ENCODE measurements at places on chromosomes 16 and 17. TPM values are rescaled to one million over a fixed set of nuclear protein-coding genes. Genes with fewer than 3 reads are reported as not detected.

The C16orf74 gene
- 71.0 TPM for total RNA-seq

GRCh38 chr16:54568906-54569807 is 282.6 kb upstream of the IRX3 start:
- no peak for DNase-seq

- DNase-seq = no peak
These were observed 8.4 kb upstream of the CLDN9 start for GRCh38 chr16:3004319-3004718.

GRCh38 chr17:15341385-15341849 is at the start of gene TEKT3:
Gene TEKT3 (minus strand): TSS chr17:15341597. CDS start chr17:15331585, 10,012 bp downstream.
- no peak for DNase-seq

DNA sequence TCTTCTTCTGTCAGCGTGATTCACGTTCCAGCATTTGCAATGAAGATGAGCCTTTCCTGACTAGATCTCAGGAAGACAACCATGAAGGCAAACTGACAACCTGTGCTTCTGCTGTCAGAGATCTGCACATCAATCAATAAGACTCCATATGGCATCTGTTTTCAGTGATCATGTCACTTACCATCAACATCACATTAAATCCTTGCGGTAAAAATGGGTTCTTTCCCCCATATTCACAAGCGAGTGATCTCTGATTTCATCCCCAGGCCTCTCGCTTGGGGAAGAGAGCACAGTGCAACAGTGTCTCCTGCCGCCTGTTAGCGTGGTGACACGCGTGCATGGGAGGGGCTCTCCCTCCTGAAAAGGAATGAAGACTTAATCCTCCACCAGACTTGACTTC is 11.1 kb downstream of the NACA2 start:
- no peak for DNase-seq

The CRYBA1 gene
- not detected for total RNA-seq

The ELAC2 gene
- 290 TPM for total RNA-seq

The GNG13 gene
- total RNA-seq = not detected

The CFAP97D1 gene
- total RNA-seq = 0.12 TPM

DNA sequence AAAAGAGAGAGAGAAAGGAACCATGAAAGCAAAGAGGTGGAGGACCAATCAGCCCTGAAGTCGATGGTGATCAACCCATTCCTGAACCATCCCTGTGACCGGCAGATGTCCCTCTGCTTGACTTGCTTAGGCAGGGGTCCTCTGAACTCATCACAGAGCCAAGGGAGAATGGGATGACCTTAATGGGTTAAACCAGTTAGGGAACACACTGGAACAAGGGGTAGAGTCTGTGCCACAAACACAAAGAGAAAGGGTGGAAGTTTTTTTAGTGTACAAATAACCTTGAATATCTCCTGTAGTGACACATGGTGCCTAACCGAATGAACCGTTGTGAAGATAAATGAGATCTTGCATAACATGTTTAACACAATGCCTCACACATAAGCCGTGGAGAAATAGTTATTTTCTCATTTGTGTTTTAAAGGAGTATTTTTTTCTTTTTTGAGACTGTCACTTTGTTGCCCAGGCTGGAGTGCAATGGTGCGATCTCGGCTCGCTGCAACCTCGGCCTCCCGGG is 11.2 kb downstream of the NAA60 start:
- DNase-seq = no peak

DNA sequence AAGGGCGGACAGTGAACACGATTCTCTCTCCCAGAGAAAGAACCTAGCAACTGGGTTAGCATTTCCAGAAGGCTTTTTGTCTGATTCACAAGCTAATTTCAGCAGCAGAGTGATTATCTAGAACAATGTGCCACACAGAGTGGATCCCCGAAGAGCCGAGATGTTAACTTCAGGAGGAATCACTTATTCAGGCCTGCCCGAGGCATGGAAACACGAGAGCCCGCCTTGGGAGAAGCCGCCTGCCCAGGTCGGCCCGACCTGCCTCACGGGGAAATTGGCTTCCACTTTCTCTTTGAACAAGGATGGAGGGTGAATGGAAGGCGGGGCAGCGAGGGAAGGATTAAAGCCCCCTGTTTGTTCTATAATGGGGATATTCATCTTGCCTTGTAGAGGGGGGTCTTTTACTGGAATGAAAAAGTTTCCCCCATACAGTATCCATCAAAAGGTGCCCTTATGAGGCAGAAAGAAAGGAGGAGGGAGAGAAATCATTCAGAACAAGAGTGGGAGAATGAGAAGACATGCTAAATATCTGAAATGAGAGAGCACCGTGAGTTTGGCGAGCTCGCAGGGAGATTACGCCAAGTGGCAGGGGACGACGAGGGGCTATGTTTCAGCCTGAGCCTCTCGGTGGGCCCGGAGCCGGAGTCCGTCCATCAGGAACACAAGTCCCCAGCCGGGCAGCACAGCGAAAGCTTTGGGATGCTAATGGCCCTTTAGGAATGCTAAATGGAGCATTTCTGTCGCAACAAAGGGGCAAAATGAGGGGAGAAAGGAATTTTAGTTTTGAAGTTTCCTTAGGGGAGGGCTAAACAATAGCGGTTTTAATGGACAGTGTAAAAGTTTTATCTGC is 33.0 kb downstream of the NTN1 start:
- no peak for DNase-seq

The AKAP10 gene
- total RNA-seq = 18.6 TPM

- DNase-seq = no peak
These were observed 52.4 kb downstream of the ANKRD11 start for GRCh38 chr16:89437991-89438390.

GRCh38 chr16:71788578-71788977 is 20.1 kb downstream of the AP1G1 start:
- DNase-seq = no peak

- peak; percentile 28 for DNase-seq
These were observed 35.8 kb upstream of the ZFP90 start for GRCh38 chr16:68503334-68503733.

DNA sequence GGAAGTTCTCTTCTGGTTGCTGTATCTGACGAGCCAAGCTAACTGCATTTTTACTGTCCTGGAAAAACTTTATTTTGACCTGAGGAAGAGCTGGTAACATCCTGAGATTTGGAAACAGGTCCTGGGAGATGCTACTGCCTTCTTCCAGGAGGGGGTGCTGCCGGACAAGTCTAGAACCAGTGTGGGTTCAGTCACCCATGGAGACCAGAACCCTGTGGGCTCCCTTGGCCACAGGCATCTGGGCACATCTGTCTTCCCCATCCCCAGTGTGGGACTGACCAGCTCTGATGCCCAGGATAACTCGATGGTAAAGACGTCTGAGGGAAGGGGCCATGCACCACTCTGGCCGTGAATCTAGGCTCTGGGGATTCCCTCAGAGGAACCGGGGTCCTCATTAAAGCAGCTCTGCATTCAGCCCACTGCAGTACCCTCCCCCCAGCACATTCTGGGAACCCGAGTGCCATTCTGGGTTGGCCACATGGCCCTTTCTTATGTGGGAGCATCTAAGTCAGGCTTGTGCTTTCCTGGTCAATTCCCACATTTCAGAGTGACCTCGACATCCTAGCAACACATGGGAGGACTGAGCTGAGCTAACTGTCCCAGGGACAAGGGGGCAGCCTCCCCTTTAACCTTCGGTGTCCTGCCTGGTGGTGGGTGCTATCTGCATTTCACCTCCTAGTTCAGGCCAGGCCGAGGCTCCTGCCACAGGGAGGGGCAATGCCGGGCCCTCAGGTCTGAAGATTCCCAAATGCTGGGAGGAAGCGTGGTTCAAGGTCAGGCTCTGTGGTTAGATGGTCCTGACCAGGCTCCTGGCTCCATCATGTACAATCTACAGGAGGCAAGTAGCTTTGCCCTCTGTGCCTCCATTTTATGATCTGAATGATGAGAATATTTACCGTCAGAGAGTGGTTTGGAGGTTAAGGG is 6.4 kb downstream of the C16orf86 start:
- DNase-seq = peak; percentile 59

GRCh38 chr17:49352587-49353154 is 9.4 kb downstream of the ZNF652 start:
- DNase-seq = no peak

The PLK1 gene
- total RNA-seq = 58.6 TPM

GRCh38 chr17:80663781-80664206 is 119.2 kb downstream of the RPTOR start:
- DNase-seq = no peak

GRCh38 chr16:84740596-84741116 is 40.9 kb downstream of the USP10 start:
- DNase-seq = no peak

The KRTAP4-1 gene
- not detected for total RNA-seq

The NLRC3 gene
- not detected for total RNA-seq

GRCh38 chr17:36705283-36705795 is 104.0 kb downstream of the MRM1 start:
- DNase-seq = no peak

DNA sequence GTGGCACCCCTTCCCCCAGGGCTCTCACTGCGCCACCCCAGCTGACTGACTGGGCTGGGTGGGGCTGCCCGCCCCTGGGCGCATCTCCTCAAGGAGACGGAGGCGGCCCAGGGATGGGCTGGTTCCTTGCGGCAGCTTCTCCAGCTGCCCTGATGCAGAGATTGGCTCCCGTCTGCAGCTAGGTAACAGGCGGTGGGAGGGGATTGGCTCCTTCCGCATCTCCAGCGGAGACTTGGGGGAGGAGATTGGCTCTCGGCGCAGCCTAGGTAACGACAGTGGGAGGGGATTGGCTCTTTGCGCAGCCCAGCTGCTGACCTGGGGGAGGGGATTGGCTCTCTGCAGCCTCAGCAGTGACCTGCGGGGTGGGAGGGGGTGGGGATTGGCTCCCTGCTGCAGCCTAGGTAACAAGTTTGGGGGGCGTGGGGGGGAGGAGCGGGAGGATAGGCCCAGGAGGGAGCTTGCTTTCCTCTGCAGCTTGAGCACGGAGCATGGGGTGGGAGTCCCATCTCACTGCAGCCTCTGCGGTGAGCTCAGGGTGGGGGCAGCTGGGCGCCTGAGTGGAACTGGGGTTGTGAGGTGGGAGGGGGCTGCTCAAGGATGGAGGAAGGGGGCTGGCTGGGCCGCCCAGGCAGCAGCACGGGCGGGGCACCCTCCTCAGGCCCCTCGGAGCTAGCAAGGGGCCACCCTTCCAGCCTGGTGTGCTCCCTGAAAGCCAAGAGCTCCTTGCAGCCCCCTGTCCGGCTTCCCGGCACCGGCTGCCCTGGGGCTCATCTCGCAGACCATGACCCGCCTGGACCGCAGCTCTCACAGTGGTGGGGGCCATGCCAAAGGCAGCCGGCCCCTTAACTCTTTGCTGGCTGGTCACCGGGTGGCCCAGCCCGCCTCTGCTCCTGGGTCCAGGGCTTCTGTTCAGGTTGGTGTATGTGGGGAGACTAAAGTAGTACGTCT is 6.4 kb downstream of the NFE2L1 start:
- no peak for DNase-seq
